HFFc6 (cell line): ENCODE measurements at places on chromosomes 4 and X.

GRCh38 chrX:16312761-16313623, 145.7 kb downstream of the MAGEB17 start:
- H3K27ac ChIP-seq: no peak overlapping the region
- H3K4me3 ChIP-seq: no peak overlapping the region
- no peaks in the 10 kb centered on the region for H3K4me1 ChIP-seq
- no peak for DNase-seq
- H3K27me3 ChIP-seq: peaks cover 2% of the 10 kb centered on the region

DNA sequence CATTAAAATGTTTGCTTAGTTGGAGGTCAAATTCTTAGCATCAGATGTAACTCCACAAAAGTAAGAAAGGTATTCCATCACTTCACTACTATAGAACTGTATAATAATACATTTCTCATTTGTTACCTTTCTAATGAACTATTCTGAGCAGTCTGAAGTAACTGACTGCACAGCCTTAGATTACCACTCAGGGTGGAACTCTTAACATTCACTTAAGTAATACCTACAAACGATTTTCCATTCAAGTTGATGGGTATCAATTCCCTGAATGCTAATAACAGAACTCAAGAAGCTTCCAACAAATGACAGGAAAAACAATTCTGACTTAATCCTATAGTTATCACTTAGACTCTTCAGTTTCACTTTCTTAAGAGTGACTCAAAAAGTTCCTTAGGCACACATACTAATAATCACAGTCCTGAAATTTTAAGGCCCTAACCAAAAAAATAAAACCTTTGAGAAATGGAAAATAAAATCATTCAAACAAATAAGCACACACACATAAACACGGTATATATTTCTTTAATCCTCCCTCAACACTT, 20.9 kb downstream of the HNRNPD start:
- peaks cover 18% of the 10 kb centered on the region for H3K4me1 ChIP-seq
- H3K36me3 ChIP-seq: peaks cover 58% of the 10 kb centered on the region
- DNase-seq: no peak
- 0 out of 2 replicates have a peak overlapping the region, but pooled peaks have one; percentile 20 for H3K4me3 ChIP-seq
- no peaks in the 10 kb centered on the region for H3K27me3 ChIP-seq

- H3K4me3 ChIP-seq: no peak overlapping the region
- peak; percentile 3 for DNase-seq
- H3K27me3 ChIP-seq: no peaks in the 10 kb centered on the region; the same call in 1 of the 2 replicates
- H3K36me3 ChIP-seq: no peaks in the 10 kb centered on the region
- peaks cover 9% of the 10 kb centered on the region for H3K4me1 ChIP-seq
These were observed 232.4 kb downstream of the PPP3CA start for GRCh38 chr4:101114936-101115372.

DNA sequence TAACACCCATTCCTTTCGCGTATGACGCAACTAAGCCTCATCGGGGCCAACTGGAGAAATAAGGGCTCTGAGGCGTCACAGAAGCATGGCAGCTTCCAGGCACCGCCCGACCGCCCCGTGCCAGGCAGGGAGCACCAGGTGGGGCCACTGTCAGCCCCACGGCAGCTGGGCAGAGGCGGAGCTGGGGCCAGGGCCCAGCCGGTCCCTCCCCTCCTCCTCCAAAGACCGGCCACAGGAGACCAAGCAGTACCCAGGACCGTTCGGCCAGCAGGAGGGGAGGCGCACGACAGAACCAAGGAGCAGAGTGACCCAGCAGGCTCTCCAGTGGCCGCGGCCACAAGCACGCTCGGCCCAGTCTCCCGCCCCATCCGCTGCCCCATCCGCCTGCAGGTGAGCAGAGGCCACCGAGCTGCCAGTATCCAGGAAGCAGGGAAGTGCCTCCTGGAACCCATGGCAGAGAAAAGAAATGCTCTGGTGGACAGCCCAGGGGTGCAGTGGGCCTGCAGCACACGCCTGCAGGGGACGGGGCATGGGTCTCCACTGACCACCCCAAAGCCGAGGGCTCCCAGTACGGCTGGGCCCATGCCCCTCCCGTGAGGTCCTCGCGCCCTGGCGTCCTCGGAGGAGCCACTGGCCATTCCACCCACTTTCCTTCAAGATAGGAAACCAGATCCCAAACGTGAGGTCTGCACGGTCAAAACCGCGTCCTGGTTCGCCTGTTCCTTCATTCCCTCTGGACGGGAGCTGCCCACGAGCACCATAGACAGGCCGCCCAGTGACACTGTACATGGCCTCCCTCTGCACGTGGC, 9.6 kb downstream of the CTBP1 start:
- H3K36me3 ChIP-seq: peaks cover 6% of the 10 kb centered on the region
- H3K27me3 ChIP-seq: no peaks in the 10 kb centered on the region
- peaks cover 9% of the 10 kb centered on the region for H3K4me1 ChIP-seq
- no peak overlapping the region; the same call in 1 of the 2 replicates for H3K27ac ChIP-seq
- no peak for DNase-seq

DNA sequence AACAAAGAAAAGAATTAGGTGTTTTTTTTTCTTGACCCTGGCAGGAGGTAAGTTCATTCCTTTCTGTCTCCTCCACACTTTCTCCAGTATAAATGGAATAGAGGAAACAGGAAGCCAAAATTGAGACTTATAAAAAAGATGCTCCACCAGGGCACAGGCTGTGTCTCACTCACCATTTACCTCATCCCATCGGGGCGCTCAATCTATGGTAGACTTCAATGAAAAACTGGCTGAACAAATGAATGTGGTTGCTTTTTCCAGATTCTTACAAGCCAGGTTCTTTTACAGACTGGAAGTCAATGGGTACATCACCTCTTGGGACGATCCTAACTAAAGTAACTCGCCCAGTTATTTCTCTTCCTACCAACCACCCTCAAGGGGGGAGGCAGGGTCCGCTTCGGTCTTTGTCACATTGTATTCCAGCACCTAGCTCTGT, 685 bp downstream of the COMMD8 start:
- H3K4me3 ChIP-seq: peak overlapping the region; percentile 96
- H3K4me1 ChIP-seq: peaks cover 31% of the 10 kb centered on the region
- peaks cover 20% of the 10 kb centered on the region for H3K36me3 ChIP-seq
- no peak for DNase-seq

DNA sequence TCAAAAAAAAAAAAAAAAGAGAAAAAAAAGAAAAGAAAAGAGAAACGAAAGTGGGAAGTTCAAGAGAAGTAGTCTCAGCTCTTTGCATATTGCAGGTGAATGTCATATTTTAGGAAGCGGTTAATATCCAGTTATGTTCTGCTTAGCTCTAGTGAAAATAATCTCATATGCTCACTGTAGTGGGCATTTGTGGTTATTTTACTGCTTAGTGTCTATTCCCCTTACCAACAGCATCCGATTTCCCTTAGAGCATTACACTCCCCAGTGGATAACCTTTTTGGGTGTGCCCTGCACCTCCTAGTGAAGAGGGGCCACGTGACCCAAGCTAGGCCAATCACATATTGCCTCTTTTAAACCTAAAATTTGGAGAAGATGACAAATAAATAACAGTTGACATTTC, 111.2 kb upstream of the ZNF827 start:
- H3K4me1 ChIP-seq: peaks cover 43% of the 10 kb centered on the region
- H3K27me3 ChIP-seq: no peaks in the 10 kb centered on the region
- H3K36me3 ChIP-seq: peaks cover 12% of the 10 kb centered on the region; the same call in 1 of the 2 replicates

DNA sequence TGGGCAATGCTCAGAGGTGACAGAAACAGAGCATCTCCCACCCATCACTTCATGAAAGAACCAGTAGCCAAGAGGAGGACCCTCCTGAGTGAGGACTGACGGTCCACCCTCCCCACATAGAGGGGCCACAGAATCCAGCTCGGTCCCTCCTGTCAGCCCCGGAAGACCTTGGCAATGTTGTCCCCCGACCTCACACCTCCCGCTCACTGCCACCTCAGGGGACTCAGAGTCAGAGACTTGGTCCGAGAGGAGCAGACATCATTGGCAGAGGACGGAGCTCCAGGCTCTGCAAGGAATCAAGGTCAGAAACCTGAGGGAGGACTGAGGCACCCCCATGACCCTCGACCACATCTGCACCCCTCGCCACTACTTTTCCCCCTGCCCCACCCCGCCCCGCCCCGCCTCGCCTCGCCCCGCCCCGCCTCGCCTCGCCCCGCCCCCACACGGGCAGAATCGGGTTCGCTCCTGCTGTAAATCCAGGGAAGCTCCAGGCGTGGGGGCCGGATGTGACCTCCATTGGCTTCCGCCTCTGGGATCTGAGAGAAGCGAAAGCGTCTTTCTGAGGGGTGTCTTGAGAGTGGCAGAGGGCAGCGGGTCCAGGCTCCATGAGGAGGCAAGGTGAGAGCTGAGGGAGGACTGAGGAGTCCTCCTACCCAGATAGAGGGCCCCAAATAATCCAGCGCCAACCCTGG, at the start of gene MAGEA11:
TSS of gene MAGEA11 (plus strand) at position 516 of the 692 bp plus-strand sequence. CDS start 1,100 bp downstream, outside the sequence.
- H3K4me3 ChIP-seq: no peak within 1 kb of the TSS
- DNase-seq: no peak
- H3K36me3 ChIP-seq: no peaks in the 10 kb centered on the region
- H3K27ac ChIP-seq: no peak within 1 kb of the TSS

DNA sequence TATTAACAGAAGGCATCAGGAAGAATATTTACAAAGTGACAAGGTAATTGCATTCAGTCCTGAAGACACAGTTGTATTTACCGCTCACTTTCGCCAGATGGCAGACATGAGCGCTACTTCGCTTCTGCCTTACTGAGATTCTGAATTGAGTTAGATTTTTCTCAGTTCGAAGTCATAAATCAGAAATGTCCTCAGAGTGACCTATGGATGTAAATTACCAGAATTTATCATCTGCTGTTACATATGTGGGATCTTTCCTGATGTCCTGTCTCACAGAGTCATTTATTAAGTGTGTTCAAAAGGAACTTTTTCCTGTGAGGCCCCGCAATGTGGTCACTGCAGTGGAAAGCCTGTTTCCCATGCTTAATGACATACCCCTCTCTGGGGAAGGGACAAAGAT, 97.3 kb upstream of the DCLK2 start:
- H3K36me3 ChIP-seq: peaks cover 5% of the 10 kb centered on the region; the same call in 1 of the 2 replicates
- no peak overlapping the region for H3K27ac ChIP-seq
- peaks cover 30% of the 10 kb centered on the region for H3K4me1 ChIP-seq
- no peaks in the 10 kb centered on the region for H3K27me3 ChIP-seq
- peak; percentile 39 for DNase-seq
- no peak overlapping the region for H3K4me3 ChIP-seq

DNA sequence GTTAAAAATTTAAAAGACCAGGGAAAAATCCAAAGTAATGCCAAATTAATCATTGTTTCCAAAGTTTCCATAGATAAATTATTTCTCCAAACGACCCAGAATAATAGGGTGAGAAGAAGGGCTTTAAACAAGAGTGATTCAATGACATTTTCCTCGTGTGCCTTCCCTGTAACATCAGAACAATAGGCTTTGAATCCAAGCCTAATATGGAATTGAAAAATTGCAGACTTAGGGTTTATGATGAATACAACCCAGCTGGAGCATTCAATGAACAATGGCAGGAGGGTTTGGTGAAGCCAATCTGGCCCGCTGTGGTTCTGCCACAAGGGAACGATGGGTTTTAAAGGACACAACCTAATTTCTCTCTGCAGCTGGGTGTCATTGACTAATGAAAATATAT, 94.2 kb downstream of the CBLL2 start:
- no peaks in the 10 kb centered on the region; the same call in 1 of the 2 replicates for H3K27me3 ChIP-seq
- peaks cover 10% of the 10 kb centered on the region for H3K4me1 ChIP-seq
- H3K27ac ChIP-seq: no peak overlapping the region
- H3K4me3 ChIP-seq: no peak overlapping the region

DNA sequence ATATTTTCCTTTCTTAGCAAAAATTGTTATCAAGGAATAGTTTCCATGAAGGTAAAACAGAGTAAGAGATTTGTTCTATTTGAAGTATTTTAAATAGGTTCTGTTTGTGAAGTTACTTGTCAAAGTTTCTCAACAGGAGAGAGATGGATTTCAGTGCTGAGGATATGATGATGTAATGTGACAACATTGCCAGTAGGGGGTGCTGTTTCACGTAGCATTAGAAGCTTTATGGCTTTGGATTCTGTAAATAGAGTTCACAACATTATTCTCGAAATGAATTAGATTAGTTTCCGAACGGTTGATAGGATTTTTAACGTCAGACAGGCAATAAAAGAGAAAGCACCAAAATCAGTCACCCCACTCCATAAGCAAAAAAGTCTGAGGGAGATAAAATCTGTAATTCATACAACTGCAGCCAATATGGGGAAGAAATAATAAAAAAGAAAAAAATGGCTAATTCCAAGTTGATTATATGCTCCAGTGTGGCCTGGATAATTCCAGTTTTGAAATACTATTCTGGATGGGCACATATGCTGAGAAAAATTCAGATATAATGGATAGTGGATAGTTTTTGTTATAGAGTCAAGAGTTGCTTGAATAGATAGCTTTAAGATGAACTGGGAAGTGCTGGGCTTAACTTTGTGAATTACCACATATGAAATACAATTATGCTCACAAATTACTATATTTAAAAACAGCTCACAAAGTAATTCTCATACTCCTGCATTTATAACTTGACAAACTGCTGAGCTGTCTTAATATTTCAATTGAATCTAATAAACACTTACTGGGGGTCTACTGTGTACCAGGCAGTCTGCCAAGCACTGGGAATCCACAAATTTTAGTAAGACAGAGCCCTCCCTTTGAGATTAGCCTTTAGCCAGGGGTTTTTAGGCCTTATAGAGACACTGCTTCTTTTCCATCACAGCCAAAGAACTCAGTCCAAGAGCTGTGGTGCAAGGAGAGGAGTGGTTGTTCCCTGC, 109.1 kb downstream of the GPAT3 start:
- peaks cover 8% of the 10 kb centered on the region for H3K27me3 ChIP-seq
- DNase-seq: peak; percentile 38
- H3K27ac ChIP-seq: no peak overlapping the region
- H3K4me1 ChIP-seq: peaks cover 23% of the 10 kb centered on the region
- no peaks in the 10 kb centered on the region for H3K36me3 ChIP-seq

- no peaks in the 10 kb centered on the region for H3K4me1 ChIP-seq
- DNase-seq: no peak
- H3K4me3 ChIP-seq: no peak overlapping the region
These were observed 74.0 kb upstream of the KLF3 start for GRCh38 chr4:38590046-38590445.

DNA sequence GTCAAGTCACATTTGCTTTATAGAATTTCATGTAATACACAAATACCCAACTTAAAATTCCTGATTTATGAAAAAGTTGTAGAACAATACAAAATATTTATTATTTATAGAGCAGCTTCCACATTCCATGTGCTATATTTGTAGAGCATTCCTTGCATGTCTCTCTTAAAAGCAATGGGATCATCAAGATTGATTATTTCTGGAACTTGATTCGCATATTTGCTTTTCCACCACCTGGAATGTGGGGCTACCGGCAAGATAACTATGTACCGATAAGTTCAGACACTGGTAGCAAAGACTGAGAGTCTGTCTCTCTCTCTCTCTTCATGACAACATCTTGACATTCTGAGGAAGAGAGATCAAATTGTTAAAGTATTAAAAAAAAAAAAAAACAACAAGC, 59.3 kb downstream of the MAPK10 start:
- DNase-seq: no peak
- no peaks in the 10 kb centered on the region for H3K4me1 ChIP-seq
- no peak overlapping the region for H3K4me3 ChIP-seq
- no peaks in the 10 kb centered on the region for H3K36me3 ChIP-seq

DNA sequence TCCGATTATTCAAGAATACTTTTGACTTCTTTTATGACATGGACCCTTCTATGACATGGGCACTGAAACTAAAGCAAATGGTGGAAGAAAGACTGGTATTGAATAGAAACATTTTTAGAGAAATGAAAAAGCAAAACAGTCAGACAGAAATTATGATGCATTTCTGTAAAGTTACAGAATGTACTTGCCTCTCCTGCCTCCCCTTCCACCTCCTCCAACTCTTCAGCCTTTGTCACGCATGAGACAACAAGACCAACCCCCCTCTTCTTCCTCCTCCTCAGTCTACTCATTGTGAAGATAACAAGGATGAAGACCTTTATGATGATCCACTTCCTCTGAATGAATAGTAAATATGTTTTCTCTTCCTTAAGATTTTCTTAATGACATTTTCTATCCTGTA, 46.3 kb upstream of the HUWE1 start:
- peaks cover 2% of the 10 kb centered on the region; the same call in 1 of the 2 replicates for H3K27me3 ChIP-seq
- no peak overlapping the region for H3K4me3 ChIP-seq
- no peaks in the 10 kb centered on the region for H3K36me3 ChIP-seq
- no peak for DNase-seq
- peaks cover 4% of the 10 kb centered on the region; the same call in 1 of the 2 replicates for H3K4me1 ChIP-seq
- H3K27ac ChIP-seq: no peak overlapping the region
